ENCODE measurements at places on chromosomes 5 and 9.

GRCh38 chr9:92059661-92060060 is 55.6 kb downstream of the SPTLC1 start:
- no peak for DNase-seq

DNA sequence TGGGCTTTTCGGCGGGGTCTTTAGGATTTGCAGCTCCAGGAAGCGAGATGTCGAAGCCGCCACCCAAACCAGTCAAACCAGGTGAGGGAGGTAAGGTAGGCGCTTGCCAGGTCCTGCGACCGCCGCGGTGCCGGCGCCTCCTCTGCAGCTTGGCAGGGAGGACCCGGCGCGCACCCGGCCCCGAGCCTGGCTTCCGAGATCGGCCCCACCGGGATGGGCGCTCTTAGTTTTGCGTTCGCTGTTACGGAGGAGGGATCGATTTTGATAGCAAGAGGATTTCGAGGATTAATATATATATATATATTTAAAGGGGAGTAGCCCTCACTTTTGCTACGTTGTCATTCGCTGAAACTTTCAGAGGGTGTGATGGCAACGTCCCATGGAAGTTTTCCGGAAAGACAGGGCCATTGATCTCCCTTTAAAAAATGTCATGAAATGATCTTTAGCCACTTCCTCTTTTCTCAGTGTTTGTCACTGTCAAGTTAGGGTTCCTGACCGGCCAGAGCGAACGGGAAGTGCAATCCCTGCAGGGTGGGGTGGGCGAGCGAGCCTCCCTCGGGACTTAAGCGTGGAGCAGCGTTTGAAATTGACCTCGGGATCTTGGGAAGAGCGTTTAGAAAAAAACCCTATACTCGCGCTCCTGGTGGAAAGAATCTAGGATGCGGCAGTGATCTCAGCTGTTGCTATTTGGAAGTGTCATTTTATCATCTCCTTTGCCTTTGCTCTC is 495 bp downstream of the OSTF1 start:
- no peak for DNase-seq

DNA sequence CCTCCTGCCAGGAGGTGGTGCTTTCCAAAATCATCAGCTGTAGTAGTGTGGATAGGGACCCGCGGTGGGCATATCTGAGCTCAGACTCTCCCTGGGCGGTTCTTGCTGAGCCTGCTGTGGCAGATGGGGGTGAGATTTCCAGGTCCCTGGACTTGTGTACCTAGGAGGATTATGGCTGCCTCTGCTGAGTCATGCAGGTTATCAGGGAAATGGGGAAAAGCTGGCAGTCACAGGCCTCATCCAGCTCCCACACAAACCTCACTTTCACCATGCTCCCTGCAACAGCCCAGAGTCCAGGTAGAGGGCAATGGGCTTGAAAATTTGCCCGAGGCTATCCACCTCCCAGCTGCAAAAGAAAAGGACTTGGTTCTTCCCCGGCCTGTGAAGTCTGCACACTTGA is 23.4 kb upstream of the MAMDC2 start:
- no peak for DNase-seq

- DNase-seq, result no peak
Observed at GRCh38 chr5:172439785-172440477, 14.4 kb downstream of the SH3PXD2B start.

GRCh38 chr9:78905986-78906755 is 609.2 kb downstream of the PSAT1 start:
- DNase-seq, result no peak

GRCh38 chr9:127423934-127424675 is at the start of gene ZNF79:
TSS of gene ZNF79 (plus strand) at chr9:127424382. CDS start at chr9:127424788, 406 bp downstream.
- peak; percentile 88 for DNase-seq

GRCh38 chr5:175837171-175837699 is 34.1 kb upstream of the CPLX2 start:
- DNase-seq, result no peak

DNA sequence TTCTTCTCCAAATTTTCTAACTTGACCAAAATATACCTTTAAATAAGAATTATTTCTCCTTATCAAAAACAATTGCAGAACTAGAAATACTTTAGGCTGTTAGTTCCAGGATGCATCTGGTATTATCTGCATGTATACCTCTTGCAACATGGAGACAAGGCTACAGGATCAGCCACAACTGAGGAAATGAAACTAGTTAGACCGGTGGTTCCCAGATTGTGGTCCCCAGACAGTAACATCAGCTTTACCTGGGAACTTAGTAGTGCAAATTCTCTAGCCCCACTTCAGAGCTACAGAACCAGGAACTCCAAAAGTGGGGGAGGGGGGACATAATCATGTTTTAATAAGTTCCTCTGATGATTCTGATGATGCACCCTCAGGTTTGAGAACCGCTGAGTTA is 61.6 kb upstream of the C9orf72 start:
- no peak for DNase-seq

DNA sequence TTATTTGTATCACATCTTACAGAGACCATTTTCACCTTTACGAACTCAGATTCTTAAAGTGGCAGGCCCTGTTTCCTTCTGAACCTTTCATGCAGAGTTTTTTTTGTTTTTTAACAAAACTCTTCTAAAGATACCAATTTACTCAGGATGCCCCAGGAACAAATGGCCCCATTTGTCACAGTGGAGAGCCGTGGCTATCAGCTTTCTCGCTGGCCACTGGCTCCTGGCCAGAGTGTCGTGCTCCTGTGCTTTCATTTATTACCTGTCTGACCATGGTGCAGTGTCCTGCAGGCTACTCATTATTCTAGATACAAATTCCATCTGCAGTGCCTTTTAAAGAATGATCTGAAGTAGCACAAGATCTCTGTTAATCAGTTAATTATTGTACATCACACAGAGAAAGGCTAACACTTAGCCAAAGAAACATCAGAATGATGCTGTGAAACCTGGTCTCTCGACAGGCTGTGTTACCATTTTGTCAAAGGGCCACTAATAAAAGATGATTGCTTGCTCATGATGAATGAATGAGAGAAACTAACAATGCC is 27.8 kb downstream of the ADRA1B start:
- no peak for DNase-seq

GRCh38 chr5:74433255-74433895 is 207.2 kb downstream of the ENC1 start:
- DNase-seq, result no peak

DNA sequence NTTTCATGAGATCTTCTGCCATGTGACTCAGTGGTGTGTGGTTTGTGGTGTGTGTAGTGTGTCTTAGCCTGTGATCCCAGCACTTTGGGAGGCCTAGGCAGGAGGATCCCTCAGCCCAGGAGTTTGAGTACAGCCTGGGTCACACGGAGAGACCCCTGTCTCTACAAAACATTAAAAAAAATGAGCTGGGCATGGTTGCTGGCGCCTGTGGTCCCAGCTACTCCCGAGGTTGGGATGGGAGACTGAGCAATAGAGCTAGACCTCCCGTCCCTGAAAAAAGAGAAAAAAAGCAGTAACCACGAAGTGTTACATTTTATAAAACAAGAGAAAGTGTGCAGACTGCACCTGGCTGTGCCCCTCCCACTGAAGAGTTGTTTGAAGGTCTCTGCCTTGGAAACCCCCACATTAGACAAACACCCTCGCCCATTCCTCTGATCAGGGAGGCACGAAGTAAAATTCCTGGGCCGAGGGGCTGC is 21.2 kb upstream of the RNU6ATAC start:
- no peak for DNase-seq

- DNase-seq, result no peak
Observed at GRCh38 chr5:71701407-71701806, 17.7 kb upstream of the CARTPT start.

GRCh38 chr9:116124472-116125040 is 29.0 kb upstream of the PAPPA start:
- DNase-seq, result no peak

- no peak for DNase-seq
Observed at GRCh38 chr5:10323588-10324488, 16.1 kb upstream of the CMBL start.

DNA sequence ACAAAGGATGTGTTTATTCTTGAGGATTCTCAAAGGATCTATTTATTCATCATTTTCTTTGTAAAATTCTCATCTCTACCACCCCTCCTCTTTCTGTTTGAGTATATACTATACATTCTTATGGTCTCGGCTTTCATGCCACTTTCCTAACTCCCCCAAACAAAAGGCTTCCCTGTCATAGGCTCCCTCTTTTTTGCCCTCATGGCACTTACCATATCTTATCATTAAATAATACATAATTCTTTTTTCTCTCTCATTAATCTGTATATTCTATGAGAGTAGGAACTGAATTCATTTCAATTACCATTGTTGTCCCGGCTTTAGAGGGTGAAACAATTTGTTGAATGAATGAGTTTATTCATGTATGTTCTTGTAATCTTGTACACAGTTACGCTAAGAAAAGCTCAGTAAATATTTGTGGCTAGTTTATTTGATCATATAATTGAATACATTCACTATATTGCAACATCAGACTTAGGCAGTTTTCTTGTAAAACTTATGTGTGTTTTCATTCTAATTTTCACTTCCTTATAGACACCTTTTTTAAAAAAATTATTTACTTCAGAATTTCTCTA is 254.6 kb downstream of the EDIL3 start:
- no peak for DNase-seq

DNA sequence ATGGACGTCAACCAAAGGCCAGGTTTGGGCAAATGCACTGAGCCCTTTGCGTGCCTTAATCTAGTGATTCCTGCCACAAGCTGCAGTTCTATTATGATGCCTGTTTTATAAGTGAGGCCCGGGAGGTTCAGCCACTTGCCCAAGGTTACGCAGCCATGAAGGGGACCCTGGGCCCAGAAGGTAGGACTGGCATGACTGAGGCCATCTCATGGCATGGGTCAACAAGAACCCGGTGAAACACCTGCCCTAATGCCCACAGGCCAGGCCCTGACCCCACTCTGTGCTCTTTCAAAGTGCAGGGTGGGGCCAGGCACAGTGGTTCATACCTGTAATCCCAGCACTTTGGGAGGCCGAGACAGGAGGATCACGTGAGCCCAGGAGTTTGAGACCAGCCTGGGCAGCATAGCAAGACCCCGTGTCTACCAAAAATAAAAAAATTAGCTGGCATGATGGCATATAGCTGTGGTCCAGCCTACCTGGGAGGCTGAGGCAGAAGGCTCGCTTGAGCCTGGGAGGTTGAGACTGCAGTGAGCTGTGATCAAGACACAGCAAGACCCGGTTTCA is 8.6 kb downstream of the NINJ1 start:
- DNase-seq, result no peak

DNA sequence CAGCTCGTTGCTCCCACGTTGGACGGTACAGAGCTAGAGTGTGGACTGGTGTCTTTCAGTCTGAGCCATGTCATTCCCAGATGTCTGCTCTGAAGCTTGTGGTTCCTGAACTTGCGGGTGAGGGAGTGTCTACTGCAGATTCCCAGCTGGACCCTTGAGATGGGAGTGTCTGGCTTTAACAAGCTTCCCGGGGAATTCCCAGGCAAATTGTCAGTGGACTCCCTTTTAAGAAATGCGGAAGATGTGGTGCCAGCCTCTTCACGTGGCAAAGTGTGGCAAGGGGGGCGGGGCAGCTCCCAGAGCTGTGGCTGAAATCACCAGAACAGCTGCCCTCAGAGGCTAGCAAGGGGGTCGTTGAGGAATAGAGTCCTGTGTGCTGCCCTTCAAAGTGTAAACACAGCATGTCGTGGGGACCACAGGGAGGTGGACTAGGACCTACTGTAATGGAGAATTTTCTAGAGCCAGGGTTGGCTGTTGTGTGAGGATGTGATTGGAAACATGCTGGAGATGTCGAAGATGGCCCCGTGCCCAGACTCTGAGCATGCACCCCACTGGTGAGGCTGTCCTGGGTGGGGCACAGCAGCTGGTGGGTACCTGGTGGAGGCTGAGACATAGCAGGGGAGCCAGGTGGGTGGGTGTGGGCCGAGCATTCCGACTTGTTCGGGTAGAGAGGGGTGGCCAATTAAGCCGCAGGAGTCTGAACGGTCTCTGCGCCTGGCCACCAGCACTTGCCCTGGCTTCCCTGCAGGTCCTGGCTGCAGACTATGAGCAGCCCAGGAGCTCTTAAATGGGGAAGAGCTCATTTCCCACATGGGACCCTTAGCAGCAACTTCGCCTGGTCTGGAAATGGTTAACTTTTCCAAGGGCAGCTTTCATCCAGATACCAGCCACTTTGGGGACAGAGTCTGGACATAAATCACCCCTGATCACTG is 37.4 kb downstream of the PRRX2 start:
- DNase-seq, result no peak

- no peak for DNase-seq
Observed at GRCh38 chr9:16960084-16960483, 89.6 kb upstream of the BNC2 start.

- no peak for DNase-seq
Observed at GRCh38 chr5:67222243-67223025, 25.8 kb upstream of the CD180 start.

DNA sequence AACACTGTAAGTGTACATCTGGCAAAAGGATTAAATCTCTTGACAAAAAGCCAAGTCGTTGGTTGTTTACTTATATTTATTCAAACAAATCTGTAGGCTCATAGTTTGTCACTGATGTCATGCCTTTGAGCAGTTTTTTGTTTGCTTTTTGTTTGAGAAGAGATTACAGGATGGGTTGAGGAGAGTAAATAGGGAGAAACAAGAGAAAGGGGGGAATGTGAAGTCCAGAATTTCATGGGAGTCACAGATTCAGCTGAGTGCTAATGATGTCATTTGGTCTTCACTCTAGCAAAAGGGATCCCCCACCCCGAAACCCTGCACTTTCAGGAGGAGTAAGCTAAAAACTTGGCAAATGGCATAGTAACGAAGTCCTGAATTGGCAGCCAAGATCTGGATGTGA is 337.4 kb downstream of the GLIS3 start:
- no peak for DNase-seq

- DNase-seq, result no peak
Observed at GRCh38 chr9:20804489-20805250, 120.6 kb downstream of the FOCAD start.

GRCh38 chr5:151174612-151175101 is 17.1 kb upstream of the ANXA6 start:
- DNase-seq, result no peak

DNA sequence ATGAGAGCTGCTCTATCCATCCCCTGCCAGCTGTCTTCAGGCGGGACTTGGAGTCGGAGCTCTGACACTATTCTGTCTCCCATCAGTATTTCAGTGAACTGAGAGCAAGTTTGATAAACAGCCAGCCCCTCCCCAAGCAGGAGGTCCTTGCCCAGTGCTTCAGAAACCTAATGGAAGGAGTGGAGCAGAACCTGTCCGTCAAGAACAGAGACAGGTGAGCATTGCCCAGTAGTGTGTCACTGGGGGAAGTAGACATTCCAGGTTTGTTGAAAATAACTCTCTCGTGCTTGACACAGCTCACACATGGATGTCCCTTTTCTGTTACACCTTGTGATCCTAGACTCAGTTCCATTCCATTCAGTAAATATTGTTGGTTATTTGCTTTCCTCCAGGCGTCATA is 13.2 kb upstream of the TLX3 start:
- DNase-seq, result no peak

DNA sequence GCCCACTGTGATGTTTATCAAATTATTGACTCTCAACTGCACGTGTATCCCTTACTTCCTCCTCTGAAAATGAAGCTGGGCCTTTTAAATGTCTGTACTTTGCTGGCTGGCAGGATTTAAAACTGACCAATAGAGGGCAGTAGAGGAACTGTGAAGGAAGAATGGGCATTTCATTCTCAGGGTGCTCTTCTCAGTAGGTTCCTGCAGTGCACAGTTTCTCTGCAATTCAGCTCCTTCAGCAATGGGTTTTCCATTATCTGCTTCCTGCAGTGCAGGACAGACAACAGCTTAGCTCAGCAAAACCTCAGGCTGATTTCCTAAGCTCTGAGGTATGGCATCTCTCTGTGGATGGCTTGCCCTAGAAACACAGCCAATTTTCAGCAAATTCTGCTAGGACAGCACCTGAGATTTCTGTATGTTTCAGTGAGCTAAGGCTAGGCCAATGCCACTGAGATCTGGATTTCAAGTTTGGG is 298.4 kb upstream of the PRDM9 start:
- no peak for DNase-seq

- DNase-seq, result no peak
Observed at GRCh38 chr9:32989660-32990059, 11.8 kb downstream of the APTX start.

Data from activated T-helper 9 cell treated with anti-CD3 and anti-CD28 coated beads, Interleukin-2, amount 50 U/mL, for 16 hours (primary cell).